ENCODE measurements at places on chromosomes 7 and 10.

GRCh38 chr7:112137141-112138101 is 68.8 kb downstream of the DOCK4 start:
- DNase-seq: no peak

DNA sequence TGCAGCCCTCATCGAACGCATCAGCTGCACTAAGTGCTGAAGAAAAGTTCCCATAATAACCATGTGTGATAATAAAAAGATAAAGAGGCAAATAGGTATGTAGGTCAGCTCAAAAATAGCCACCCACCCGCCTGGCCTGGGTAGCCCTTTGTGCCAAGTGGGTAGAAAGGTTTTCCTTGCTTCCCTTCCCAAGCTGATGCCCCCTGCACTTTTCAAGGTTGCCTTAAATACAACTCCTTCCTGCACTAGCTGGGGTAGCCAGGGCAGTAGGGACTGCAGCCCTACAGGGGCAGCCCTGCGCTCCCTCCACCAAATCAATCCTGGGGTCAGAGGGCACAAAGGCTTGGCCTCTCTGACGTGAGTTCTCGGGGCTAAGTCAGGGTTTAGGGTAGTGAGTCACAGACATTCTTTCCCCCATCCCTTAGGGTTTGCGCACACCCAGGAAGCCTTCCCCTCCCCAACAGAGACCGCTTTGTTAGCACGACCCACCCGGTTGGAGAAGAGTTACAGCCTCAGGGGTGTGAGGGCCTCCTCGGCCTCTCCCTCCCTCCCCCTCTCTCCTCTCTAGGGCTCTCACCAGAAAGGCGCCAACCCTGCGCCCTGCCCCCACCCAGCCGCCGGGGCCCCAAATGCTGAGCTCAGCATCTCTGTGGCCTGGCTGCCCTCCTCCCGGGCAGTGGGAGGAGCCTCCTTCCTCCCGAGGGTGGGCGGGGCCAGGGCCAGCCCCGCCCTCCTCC is 13.3 kb upstream of the DDIT4 start:
- DNase-seq: peak; percentile 97

- DNase-seq: no peak
Observed at GRCh38 chr10:116124777-116125176, 148.2 kb downstream of the GFRA1 start.

GRCh38 chr7:47428768-47429472 is 153.0 kb downstream of the TNS3 start:
- DNase-seq: no peak

DNA sequence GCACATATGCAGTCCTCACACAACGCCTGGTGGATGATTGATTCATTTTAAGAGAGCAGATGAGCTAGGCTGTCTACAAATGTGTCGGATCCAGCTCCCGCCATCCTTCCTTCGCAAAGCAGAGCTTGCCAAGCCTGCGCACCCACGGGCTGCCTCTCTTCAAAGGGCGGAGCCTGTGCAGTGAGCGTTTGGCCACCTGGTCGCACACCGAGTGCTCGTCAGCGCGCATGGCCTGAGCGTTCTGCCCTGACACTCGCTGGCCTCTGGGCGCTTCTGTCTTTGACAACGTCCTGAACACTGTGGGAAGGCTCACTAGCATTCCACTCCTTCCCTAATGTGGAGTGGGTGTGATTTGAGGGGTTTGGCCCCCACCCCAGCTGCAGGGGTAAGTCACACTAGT is 47.1 kb upstream of the TMEM72 start:
- no peak for DNase-seq

GRCh38 chr10:121753726-121754476 is 155.7 kb upstream of the FGFR2 start:
- peak; percentile 39 for DNase-seq

- DNase-seq: no peak
Observed at GRCh38 chr10:129605986-129606518, 139.0 kb downstream of the MGMT start.

DNA sequence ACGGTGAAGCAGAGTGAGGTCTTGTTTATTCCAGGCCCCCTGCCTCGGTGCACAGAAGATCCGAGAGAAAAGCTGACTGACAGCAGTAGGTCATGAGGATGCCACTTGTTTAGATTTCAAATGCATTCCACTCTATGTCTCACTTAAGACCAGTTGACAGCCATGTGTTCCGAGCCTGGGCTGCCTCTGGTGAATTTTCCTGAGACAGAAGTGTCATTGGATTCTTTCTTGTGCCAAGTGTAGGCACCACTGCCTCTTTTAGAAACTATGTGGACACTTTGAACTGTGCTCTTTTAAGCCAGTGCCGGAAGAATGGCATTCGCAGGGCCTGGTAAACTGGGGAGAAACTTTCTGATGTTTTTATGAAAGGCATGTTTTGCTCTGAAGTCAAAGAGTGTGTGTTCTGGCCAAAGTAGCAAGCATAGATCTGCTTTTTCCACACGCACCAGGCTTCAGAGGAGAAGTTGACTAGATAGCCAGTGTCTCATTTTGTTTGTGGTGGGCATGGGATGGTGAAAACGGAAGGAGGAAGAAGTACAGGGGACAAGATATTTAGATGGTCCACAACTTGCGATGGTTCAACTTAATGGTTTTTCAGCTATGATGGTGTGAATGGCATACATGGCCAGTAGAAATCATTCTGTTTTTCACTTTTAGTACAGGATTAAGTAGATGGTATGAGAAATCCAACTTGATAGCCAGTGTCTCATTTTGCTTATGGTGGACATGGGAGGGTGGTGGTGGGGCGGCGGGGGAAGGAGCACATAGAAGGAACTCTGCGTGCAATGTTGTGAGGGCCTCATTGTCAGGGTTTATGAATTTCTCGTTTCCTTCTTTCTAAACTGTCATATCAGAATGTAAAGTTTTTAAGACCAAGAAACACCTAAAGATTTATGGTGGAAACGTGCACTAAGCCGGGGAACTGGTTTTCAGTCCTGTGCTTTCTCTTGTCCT is 41.5 kb downstream of the CYP17A1 start:
- DNase-seq: no peak

- DNase-seq: peak; percentile 73
Observed at GRCh38 chr10:113520690-113521474, 32.0 kb upstream of the HABP2 start.

- DNase-seq: no peak
Observed at GRCh38 chr10:98461500-98461842, 14.7 kb upstream of the HPS1 start.

GRCh38 chr10:36634916-36635315 is 490.5 kb upstream of the ANKRD30A start:
- no peak for DNase-seq

DNA sequence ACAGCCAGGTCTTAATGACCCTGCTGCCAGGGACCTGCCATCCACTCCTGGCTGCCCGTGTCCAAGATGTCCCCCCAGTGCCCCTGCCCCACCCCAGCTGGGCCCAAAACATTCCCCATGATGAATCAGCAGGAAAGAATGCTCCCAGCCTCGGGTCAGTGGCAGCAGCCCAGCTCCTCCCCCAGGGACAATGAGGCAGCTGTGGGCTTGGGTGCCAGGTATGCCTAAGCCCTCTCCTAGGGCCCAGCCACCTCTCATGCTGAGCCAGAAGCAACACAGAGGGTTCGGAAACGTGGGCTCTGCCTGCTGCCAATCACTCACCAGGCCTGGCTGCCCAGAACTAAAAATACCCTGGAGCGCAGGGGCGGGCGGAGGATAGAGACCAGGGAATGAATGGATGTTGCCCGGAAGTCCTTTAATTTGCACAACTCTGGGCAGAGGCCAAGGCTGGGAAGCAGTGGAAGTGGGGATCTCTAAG is 1.5 kb upstream of the LOXL4 start:
- DNase-seq: peak; percentile 97

GRCh38 chr7:103811290-103811689 is 178.2 kb downstream of the RELN start:
- no peak for DNase-seq

DNA sequence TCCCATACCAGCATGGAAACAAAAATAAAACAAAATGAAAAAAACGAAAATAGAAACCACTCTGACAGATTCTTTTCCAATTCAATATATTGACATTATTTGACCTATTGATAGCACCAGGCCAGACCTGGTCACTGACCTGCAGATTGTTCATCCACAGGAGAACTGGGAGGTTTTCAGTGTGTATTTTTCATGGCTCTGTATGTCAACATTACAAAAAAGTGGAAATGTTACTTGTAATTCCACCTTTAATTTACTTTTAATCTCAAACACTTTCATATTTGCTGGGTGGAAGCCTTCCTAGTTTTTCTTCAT is 2.9 kb downstream of the HKDC1 start:
- DNase-seq: no peak

DNA sequence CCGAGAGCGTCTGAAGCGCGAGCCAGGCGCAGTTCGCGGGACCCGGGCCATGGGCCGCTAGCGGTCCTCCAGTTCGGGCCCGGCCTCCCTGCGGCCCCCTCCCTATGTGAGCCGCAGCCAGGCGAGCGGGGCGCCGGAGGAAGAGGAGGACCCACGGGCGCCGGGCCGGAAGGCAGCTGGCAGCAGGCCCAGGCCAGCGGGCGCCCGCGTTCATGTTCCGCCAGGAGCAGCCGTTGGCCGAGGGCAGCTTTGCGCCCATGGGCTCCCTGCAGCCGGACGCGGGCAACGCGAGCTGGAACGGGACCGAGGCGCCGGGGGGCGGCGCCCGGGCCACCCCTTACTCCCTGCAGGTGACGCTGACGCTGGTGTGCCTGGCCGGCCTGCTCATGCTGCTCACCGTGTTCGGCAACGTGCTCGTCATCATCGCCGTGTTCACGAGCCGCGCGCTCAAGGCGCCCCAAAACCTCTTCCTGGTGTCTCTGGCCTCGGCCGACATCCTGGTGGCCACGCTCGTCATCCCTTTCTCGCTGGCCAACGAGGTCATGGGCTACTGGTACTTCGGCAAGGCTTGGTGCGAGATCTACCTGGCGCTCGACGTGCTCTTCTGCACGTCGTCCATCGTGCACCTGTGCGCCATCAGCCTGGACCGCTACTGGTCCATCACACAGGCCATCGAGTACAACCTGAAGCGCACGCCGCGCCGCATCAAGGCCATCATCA is 1.1 kb downstream of the ADRA2A start:
- peak; percentile 1 for DNase-seq

DNA sequence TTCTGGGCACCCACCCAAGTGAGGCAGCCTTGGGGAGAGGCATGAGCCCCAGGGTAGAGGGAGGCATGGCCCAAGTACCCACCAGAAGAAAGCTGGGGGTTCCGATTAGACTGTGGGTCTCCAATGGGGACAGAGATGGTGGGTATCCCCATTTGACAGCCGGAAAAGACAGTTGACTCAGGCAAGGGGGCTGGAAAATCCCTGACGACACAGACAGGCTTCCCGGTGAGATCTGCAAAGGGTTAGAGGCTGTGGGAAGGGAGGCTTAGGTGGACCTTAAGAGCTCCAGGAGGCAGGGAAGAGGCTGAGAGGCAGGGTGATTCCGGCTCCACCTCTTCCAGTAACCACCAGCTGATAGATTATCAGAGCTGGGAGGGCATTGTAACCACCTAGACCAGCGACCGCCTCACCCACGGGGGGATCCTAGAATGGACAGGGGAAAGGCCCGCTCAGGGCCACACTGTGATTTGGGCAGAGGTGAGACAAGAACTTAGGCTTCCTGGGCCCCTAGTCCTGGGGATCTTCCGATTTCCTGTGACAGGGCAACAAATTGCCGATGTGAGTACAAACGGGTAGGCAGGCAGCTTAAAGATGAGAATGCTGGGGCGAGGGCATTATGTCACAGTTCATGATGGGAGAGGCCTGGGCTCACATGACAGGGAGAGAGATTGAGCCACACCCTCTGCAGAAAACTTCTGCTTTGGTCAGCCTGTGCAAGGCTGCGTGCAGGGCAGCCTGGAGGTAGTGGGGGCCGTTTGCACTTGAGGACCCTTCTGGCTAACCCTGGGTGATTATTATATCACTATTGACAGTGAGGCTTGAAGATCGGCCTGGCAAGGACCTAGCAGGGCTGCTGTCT is 5.4 kb downstream of the TBATA start:
- peak; percentile 7 for DNase-seq

DNA sequence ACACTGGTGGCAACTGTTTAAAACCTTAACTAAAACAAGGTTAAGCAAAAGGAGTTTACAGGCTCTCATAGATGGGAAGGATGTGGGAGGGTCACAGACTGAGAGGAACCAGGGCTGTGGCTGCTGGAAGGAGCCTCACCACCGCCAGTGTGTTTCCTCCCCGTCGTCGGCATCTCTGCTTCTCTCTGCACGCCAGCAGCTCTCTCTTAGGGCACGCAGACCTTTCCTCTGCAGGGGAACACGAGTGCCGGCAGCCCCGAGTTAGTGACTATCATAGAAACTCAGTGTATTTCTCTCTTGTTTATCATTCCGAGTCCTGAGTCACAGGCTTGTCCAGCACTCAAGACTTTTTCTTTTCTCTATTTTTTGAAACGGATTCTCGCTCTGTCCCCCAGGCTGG is 8.1 kb upstream of the SH2D4B start:
- no peak for DNase-seq

- DNase-seq: no peak
Observed at GRCh38 chr10:100734295-100735086, 10.9 kb upstream of the PAX2 start.

DNA sequence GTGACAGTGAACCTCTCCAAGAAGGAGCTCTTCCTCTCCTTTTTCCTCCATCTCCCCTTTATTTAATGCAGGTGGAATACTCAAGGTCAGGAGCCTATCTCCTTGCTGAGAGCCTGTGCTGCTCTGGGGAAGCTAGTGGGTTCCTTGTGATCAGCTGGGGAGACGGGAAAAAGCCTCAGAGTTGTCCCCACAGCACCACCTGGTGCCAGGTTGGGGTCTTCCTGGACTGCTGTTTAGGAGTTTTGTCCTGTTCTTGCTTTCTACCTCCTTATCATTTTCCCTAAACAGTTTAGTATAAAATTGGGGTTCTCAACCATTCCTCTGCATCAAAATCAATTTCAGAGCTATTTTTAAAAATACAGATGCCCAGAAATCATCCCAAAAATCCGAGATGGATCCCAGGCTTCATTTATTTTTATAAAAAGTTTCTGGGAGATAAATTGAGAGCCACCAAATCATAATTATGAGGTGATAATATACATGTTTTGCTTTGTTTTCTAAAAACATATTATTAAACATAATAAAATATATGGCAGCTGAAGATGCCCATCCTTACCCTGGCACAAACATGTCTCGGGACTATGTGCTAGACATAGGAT is 44.3 kb downstream of the MACC1 start:
- peak; percentile 72 for DNase-seq

- no peak for DNase-seq
Observed at GRCh38 chr10:83647526-83647925, 491.8 kb upstream of the GHITM start.

- DNase-seq: no peak
Observed at GRCh38 chr10:4678023-4678950, 147.7 kb upstream of the AKR1E2 start.

GRCh38 chr7:50206453-50207250 is 97.9 kb upstream of the IKZF1 start:
- DNase-seq: peak; percentile 74
